T-cell (primary cell): ENCODE measurements at places on chromosomes 2 and 18.

DNA sequence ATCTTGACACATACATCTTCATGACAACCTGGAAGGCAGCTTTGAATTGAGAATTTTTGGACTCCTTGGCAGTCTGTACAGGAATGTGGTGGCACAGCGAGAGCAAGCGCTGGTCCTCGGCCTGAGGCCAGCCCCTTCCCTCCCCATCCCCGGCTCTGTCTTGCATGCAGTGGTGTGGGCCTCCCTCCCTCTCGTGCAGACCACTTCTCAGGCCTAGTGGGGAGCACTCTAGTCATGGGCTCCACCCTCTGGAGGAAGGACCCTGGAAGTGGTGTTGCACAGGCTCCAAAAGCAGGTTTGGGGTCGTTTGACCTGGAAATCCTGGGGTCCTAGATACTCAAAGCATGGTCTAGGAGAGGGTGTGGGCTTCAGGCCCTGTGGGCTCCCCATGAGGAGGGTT lies 32.3 kb downstream of the ADCYAP1 start:
- peaks cover 4% of the 10 kb centered on the region for H3K27me3 ChIP-seq
- no peak overlapping the region for H3K4me3 ChIP-seq
- no peak overlapping the region for H3K27ac ChIP-seq
- DNase-seq, result no peak
- no peaks in the 10 kb centered on the region for H3K36me3 ChIP-seq

- DNase-seq, result no peak
- no peak overlapping the region for H3K27ac ChIP-seq
- no peaks in the 10 kb centered on the region for H3K27me3 ChIP-seq
- peaks cover 5% of the 10 kb centered on the region for H3K4me1 ChIP-seq
Observed at GRCh38 chr18:33205777-33206176, 234.7 kb downstream of the CCDC178 start.

DNA sequence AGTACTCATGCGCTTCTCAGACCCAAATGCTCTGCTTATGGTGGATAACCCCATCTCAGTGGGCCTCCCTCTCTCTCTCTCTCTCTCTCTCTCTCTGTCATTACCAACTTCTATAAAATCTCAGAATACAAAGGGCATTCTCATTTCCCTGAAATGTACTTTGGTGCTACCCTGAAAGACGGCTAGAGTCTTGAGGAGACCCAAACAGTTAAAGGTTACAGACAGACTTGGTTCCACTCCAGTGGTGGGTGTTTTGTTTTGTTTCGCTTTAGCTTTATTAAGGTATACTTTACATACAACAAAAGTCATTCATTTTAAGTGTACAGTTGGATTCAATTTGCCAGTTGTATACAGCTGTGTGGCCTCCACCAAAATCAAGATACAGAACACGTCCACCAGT lies 60.9 kb downstream of the BCL11A start:
- H3K27ac ChIP-seq, result no peak overlapping the region
- peaks cover 9% of the 10 kb centered on the region for H3K27me3 ChIP-seq
- H3K4me3 ChIP-seq, result no peak overlapping the region
- no peaks in the 10 kb centered on the region for H3K4me1 ChIP-seq
- DNase-seq, result no peak

- no peaks in the 10 kb centered on the region for H3K36me3 ChIP-seq
- no peak for DNase-seq
- H3K4me1 ChIP-seq, result no peaks in the 10 kb centered on the region
- no peak overlapping the region for H3K27ac ChIP-seq
- no peak overlapping the region for H3K4me3 ChIP-seq
Observed at GRCh38 chr2:132620115-132620514, 49.9 kb downstream of the LYPD1 start.

GRCh38 chr2:129619471-129619870 lies 360.0 kb upstream of the RAB6C start:
- no peak for DNase-seq
- no peak overlapping the region for H3K4me3 ChIP-seq

GRCh38 chr2:83633423-83633822 lies 825.7 kb downstream of the SUCLG1 start:
- H3K36me3 ChIP-seq, result no peaks in the 10 kb centered on the region
- no peaks in the 10 kb centered on the region for H3K4me1 ChIP-seq
- no peak overlapping the region for H3K4me3 ChIP-seq
- no peaks in the 10 kb centered on the region for H3K27me3 ChIP-seq
- DNase-seq, result no peak
